ENCODE measurements at places on chromosomes 3 and 15.

GRCh38 chr3:146128939-146129338, 32.0 kb downstream of the PLOD2 start:
- no peak for DNase-seq

GRCh38 chr15:53910236-53910849, 67.9 kb upstream of the UNC13C start:
- DNase-seq = no peak

GRCh38 chr3:64687086-64687780, 567 bp downstream of the ADAMTS9 start:
- no peak for DNase-seq

- DNase-seq = no peak
Observed at GRCh38 chr15:55721554-55722185, 21.3 kb downstream of the PRTG start.

DNA sequence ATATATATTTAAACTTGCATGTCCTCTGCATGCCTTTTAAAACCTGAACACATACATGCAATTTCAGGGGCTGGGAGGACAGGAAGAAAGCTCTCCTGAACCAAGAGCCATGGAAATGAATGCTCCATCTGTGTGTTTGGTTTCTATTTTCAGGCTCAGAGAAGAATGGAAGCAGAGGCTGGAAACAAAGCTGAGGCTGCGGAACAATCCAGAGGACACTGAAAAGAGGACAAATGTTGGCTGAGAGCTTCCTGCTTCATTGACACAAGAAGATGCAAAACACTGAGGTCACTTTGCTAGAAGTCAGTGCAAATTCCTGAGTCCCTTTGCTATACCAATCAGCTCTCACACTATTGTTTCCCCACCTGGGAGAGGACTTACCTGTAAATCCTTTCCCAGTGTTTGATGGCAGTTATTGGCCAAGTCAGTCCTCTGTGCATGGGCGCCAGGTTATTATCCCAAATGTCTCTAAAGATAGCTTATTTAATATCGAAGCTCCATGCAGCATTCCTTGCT, 12.7 kb downstream of the FAM240A start:
- DNase-seq = no peak

DNA sequence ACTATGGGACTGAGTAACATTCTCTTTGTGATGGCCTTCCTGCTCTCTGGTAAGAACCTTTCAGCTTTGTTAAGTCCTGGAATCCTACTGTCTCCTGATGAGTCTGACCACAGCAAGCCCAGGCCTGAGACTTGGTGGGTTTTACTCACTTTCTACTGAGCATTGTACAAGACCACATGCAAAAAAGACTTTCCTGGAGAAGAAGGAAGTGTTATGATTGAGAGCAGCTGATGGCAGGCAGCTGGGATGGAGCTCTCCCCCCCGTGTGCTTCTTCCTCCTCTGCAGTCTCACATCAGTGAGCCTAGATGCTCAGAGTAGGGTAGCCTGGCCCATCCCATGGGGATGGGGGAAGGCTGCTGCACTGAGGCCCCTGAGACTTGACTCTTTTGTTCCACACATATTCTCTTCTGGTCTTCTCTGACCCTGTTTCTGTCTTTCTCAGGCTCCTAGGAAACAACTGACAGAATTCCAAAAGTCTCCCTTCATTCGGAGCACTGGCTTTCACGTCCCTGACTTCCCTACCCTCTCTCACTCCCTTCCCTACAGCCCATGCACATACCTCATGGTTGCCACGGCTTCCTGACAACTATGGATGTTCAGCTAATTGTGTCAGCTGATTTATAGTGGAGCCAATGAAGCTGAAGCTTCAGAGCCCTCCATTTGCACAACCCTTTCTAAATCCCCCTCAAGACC, 36.6 kb downstream of the CD86 start:
- no peak for DNase-seq

GRCh38 chr3:183695569-183696364, 1.8 kb upstream of the YEATS2 start:
- no peak for DNase-seq

DNA sequence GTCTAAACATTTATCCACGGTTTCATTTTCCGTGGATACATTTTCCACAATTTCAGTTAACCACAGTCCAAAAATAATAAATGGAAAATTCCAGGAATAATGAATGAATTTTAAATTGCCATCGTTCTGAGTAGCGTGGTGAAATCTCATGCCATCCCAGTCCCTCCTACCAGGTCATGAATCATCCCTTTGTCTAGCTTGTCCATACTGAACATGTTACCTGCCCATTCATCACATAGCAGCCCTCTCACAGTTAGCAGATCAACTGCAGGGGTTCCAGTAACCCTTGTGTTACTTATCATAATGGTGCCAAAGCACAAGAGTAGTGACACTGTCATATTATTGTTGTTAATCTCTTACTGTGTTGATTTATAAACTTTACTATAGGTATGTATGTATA, 124.5 kb downstream of the GSK3B start:
- DNase-seq = no peak
